NCI-H524 treated with DMSO at 0.1 percent for 48 hours (cell line): ENCODE measurements at places on chromosomes 1 and 21.

DNA sequence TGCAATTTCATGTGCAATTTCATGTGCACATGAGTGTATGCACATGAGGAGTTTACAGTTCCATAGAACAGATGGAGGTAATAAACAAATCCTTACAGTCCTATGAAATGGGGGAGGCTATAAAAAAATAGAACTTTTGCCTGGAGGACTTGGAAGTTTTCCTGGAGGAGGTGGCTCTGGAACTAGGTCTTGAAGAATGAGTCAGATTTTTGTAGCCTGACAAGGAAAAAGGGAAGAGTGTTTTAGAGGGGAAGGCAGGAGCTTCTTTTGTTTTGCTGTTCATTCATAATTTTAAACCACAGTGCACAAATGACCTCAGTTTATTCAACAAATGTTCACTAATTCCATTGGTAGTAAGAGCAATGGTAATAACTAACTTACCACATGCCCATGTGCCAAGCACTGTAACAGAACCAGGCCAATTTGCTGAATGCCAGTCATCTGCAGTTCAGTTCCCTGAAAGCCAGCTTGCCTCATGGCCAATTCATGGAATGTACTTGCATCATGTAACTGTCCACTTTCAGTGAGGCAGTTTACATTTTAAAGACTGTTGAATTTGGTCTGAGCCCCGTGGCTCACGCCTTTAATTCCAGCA is 2.7 kb downstream of the DIO1 start:
- no peak for DNase-seq

DNA sequence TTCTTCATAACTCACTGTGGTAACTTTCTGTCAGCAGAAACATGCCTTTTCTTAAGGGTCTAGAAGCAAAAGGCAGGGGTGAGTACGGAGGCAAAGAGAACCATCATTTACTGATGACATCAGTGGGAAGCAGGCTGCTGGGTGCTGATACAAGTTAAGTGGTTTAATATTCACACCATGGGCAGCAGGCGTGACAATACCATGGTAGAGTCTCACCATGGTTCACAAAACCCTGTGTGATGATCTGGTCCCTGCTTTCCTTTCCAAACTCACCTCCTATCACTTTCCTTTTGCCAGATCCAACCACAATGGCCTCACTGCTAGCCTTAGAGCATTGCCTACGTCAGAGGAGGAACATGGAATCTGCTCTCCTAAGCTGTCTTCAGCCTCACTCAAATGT is 8.7 kb downstream of the MAB21L3 start:
- DNase-seq: no peak

DNA sequence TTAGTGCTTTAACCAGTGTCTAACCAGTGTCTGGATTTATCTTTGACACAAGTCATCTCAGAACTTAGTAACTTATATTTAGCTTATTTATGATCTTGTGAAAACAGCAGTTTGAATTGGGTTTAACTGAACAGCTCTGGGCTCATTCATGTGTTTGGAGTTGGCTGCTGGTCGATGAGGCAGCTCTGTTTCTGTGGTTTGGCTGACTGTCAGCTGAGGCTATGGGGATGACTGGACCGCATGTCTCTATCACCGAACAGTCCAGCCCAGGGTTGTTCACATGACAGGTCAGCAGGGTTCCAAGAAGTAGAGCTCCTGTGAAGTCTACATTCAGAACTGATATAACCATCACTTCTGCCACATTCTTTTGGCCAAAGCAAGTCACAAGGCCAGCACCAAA is 29.1 kb upstream of the C21orf91 start:
- no peak for DNase-seq

DNA sequence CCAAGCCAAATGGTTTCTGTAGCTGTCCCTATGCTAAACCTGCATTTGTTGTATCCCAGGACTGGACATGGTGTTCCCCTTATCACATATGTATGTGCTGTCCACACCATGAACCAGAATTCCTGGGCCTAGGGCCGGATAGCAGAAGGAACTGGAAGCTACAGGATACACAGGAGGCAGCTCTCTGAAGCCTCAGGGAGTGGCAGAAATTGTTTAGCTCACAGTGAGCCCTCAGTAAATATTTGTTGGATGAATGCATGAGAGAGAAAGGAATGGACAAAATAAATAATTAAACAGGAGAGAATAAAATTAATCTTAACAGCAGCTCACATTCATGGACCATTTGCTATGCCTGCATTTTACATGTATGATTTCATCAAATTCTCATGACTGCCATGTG is 2.1 kb downstream of the NIPAL3 start:
- no peak for DNase-seq
